Stimulated activated CD4-positive, alpha-beta T cell treated with anti-CD3 and anti-CD28 coated beads, TNF-alpha, amount 100 ng/mL, for 1 hour (primary cell): ENCODE measurements at places on chromosomes 12 and 14.

- DNase-seq = no peak
Measured at GRCh38 chr14:98131406-98131805, 1140.6 kb downstream of the BCL11B start.

- DNase-seq = no peak
Measured at GRCh38 chr12:125773033-125773640, 707.9 kb downstream of the AACS start.

DNA sequence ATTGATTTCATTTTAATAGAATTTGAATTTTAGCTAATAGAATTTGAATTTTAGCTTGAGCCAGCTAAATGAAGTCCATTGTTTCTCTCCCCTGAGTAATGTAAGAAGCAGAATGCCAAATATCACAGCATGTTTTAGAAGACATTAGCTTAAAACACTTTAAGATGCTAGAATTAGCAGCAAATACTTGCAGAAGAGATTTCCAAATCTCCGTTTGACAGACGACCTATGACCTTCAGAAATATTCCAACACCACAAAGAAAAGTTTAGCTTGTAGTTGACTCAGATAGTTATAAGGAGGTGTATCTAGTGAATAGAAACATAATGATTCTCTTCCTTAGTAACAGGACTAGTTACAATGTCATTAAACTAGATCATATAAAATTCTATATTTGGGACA is 51.7 kb upstream of the MYF6 start:
- no peak for DNase-seq

GRCh38 chr14:77040059-77040740 is 11.7 kb upstream of the IRF2BPL start:
- peak; percentile 98 for DNase-seq

- DNase-seq = no peak
Measured at GRCh38 chr12:47825173-47825639, 5.5 kb upstream of the HDAC7 start.

- DNase-seq = no peak
Measured at GRCh38 chr14:61607570-61608244, 87.6 kb upstream of the HIF1A start.

GRCh38 chr14:55077170-55078151 is 26.0 kb downstream of the MAPK1IP1L start:
- no peak for DNase-seq

DNA sequence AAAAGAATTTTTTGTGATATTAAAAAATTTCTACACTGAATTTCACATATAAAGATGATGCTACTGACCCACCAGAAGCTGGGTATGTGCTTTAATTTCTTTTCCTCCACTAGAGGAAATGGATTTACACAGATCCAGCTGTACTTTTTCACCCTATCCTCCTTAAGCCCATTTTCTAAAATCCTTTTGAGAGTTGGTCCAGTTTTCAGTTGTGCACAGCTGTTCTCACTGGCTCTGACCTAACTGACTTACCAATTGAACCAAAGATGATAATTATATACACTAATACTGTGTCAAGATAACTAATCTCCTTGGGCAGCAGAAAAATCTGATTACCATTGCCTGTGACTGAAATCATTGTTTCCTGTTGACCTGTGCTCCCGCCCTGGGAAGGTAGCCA is 108.5 kb downstream of the ZFC3H1 start:
- DNase-seq = no peak

DNA sequence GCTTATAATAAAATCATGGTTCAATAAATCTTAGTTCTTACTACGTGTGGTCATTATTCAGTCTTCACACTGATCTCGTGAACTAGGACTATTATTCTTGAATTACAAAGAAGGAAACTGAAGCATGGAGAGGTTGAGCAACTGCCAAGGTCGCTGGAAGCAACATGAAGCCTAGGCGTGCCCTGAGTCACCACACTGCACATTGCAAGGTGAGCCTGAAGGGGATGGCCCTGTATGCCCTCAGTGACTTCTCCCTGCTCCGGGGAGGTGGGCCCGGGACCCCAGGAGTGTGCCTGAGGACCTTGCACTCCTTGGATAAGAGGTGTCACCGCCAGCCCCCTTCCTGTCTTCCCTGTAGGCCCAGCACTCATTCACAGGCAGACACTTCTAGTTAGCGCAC is 161.6 kb downstream of the CACNA1C start:
- no peak for DNase-seq

DNA sequence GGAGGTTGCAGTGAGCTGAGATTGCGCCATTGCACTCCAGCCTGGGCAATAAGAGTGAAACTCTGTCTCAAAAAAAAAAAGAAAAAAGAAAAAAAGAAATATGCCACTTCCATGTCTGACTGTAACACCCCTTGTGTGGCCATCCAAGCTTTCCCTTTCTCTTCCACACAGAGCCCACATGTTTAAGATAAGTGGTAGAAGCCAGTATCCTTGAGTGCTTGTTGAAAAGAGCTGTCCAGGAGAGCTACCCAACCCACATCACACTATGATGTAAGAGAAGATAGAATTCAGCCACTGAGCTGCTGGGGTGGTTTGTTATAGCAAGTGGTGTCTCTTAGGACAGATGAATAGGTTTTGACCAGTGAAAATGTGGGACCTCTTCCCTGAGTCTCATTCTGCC is 82.1 kb downstream of the ZNF664 start:
- DNase-seq = no peak

DNA sequence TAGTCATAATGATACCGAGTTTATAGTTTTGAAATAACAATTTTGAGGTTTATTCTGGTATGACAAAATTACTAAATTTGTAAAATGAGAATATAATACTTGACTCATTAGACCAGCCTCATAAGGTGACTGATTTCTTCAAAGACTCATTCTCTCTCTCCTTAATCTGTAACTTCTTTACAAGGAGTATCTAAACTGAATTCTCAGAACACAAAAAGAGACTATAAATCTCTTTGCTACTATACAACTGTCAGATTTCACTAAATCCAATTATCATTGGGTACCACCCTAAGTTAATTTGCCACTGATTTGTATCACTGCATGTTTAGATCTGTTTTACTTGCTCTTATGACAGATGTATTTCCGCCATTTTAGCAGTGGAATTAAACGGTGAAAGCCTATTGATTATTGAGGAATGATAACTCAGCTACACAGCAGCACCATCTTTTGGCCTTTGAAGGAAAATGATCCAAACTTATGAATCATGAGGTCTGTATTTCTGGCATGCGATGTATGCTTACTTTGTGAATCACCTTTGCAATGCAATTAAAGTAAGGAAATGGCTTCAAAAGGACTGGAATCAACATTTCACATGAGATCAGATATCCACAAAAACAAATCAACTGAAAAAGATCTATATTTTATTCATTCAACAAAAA is 161.2 kb downstream of the RERGL start:
- DNase-seq = no peak

DNA sequence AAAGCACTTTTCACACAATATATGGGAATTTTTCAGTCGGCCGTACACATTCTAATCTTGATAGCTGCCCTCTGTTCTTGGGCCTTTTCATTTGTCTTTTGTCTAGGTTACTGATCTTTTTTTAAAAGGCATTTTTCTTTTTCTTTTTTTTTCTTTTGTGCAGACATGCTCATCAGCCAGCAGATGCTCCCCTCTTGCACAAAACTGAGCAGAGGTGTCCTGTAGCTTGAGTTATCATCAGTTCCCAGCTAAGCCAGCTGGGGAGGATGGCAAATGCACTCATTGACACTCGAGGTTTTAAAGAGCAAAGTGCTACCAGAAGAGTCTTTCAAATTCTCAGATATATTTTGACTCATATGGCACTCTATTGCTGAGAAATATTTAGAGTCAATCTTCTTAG is 913.9 kb upstream of the SEL1L start:
- DNase-seq = no peak

GRCh38 chr12:16531621-16532020 is 74.3 kb downstream of the LMO3 start:
- DNase-seq = no peak

DNA sequence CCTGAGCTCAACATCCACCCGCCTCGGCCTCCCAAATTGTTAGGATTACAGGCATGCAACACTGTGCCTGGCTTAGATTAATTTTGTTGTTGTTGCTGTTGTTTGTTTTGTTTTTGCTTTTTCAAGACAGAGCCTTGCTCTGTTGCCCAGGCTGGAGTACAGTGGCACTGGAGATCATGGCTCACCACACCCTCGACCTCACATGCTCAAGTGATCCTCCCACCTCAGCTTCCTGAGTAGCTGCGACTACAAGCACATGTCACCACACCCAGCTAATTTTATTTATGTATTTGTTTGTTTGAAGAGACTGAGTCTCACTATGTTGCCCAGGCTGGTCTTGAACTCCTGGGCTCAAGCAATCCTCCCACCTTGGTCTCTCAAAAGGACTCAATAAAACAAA is 26.7 kb downstream of the CRY1 start:
- no peak for DNase-seq

DNA sequence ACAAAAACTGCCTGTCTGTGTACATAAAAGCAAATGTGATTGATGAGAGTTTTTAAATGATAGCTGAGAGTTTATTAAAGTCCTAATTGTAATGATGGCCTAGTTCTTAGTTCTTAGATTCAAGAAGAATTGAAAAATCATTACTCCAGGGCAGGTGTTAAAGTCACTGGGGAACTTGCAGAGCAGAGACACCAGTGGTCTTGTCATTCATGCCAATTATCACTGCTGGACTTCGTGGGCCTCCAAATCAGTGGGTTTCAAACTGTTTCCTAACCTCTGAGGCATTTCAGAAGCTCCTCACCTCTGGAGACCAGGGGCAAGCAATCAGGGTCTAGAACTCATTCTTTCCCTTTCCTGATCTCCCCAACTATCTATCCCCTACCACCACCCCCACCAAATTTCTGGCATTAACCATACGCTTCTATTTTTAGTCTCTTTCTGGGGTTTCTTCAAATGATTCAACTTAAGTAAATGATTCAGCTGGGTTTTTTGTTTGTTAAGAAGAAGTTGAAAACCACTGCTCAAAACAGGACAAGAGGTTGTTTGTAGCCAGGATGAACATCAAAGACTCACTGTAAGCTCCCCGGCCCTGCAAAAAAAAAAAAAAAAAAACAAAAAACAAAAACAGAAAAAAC is 80.1 kb downstream of the CEP83 start:
- DNase-seq = no peak

DNA sequence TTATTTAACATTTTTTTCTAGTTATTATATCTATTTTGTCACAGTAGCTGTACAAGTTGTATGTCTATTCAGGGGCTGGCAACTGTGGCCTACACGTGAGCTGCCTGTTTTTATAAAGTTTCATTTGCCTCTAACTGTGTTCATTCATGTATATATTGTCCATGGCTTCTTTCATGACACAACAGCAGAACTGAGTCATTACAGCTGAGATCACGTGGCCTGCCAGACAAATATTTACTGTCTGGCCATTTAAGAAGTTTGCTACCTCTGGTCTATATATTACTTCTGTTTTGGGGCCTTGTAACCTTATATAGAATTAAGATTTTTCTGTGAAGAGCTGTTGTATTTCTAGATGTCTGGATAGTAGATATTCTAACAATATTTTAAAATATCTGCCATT is 37.9 kb downstream of the KIAA0586 start:
- DNase-seq = no peak

- DNase-seq = no peak
Measured at GRCh38 chr12:47071241-47071852, 8.1 kb upstream of the PCED1B start.

DNA sequence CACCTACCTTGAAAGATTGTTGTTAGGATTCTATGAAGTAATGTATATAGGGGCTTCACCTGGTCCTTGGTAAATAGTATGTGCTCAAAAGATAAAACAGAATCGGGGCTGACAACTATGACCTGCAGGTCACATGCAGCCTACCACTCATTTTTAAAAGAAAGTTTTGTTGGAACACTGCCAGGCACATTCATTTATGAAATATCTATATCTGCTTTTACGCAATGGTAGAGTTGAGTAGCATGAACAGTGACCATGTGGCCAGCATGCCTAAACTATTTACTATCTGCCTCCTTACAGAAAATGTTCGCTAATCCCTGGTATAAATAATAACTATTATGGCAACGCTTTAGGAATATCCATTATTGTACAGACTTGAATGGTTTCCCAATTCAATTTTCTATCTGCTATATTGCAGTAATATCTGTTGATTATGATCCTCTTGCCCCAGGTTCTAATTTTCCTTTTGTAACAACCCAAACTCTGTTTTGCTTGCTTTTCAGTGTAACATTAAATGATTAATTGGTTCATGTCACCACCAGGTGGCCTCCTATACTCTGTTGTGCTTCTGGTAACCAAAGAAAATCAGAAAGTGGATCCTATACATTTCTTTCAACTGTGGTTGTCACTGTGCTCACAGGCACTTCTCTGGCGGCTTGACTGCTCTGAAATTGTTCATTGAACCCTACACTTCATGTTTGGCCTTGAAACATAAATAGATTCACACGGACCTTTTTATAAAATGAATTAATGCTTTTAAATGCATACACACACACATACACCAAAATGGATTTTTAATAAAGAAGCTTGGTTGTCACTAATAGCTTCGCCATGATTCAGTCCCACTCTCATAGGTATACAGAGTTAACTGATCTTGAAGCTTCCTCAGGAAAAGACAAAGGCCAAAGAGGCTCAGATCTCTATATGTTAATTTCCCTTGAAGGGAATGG is 227.7 kb upstream of the NPAS3 start:
- no peak for DNase-seq

DNA sequence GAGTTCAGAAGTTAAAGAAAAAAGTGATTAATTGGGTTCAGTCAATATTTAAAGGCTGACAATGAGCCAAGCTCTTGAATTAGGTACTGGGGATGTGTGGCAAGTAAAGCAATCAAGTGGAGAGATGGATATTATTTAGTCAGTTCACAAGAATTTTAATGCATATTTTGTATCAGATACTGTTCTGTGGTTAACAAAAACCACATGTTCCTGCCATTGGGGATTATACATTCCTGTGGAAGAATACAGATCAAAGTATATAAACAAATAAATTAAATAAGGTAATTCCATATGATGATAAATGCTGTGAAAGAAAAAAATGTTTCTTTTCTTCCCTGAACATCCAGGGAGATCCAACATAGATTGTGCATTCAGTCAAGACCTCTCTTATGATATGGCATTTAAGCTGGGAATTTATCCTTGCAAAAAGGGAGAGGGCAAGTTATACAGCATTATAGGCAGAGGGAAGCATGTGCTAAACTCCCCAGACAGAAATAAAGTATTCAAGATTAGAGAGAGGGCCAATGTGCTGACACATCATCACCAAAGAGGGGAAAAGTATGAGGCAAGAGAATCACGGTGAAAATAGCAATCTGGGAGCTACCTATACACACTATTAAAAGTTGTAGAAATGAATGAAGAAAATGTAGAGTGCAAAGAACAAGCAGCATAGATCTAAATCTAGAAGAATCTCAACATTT is 17.6 kb upstream of the A2M start:
- no peak for DNase-seq

DNA sequence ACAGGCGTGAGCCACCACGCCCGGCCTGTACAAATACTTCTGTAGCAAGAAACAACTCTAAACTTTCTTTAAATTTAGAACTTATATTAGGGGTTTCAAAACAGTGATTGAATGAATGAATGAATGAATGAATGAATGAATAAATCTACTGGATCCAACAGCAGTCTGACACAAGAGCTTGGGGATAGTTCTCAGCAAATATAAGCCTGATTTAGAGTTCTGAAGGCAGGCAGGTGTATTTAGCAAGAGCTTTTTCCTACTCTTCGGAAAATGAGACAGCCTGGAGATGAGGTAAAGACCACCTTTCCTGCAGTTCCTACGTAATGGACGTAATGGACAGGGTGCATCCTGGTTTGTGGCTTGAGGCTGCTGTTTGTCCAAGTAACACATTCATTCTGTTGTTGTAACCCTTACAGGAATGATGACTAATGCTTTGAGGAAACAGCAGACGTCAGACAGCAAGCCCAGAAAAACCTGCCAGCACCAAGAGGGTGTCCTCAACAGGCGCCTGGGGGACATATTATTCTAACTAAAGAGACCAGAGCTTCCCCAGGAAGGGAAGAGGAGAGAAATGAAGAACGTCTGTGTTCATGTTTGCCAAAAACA is 277.4 kb upstream of the SOX5 start:
- no peak for DNase-seq
